ENCODE measurements at places on chromosomes 1 and 21.
A peak's percentile ranks its signal among the peaks of the same experiment; 100 is the strongest.

DNA sequence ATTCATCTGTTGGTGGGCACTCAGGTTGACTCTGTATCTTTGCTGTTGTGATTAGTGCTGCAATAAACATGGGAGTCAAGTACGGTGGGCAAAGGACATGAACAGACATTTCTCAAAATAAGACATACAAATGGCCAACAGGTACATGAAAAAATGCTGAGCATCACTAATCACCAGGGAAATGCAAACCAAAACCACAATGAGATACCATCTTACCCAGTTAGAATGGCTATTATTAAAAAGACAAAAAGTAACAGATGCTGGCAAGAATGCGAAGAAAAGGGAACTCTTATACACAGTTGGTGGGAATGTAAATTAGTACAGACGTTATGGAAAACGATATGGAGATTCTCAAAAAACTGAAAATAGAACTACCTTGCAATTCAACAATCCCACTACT is 98.9 kb downstream of the TMEM53 start:
- no peak for DNase-seq

GRCh38 chr1:27065999-27066630 is 53.5 kb upstream of the TENT5B start:
- DNase-seq, result no peak

DNA sequence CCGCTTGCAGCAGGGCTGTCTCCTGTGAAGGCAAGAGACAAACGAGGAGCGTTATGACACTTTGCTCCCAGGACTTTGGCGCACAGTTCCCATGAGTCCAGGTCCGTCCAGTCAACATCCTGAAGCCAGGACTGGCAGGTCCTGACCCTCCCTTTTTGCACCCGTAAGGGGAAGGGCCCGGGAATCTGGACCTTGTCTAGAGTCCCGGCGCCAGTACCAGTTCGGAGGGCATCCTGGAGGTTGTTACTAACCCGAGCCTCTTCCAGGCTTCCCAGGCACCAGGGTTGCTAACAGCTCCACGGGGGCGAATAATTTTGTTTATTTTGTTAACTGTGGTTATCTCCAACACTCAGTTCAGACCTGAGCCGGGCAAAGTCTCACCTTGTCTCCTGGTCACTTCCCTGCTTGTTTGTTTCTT is 682 bp upstream of the RWDD3 start:
- DNase-seq, result peak; percentile 18

DNA sequence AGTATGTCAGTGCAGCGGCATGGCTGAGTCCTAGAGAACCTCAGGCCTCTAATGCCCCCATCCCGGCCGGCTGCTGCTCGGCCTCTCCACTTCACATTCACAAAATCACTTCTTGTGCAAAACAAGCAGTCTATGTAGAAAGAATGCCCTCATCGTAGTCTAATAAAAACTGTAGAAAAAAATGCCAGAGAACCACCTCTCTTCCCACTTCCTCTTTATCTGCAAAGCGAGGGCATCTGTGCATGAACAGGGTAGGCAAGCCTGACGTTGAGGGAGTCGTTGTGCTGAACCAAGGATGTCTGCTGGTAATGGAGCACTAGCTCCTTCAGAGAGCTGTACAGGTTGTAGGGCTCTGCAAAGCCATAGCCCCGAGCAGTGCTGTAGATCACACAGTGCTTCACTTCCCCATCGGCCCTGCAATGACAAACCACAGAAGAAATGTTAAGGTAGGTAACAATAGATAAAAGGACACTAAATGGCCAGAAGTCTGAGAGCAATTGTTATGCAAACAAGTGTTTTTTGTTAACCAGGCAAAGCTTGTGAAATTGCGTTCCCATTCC is 88.9 kb downstream of the PIK3R3 start:
- no peak for DNase-seq

DNA sequence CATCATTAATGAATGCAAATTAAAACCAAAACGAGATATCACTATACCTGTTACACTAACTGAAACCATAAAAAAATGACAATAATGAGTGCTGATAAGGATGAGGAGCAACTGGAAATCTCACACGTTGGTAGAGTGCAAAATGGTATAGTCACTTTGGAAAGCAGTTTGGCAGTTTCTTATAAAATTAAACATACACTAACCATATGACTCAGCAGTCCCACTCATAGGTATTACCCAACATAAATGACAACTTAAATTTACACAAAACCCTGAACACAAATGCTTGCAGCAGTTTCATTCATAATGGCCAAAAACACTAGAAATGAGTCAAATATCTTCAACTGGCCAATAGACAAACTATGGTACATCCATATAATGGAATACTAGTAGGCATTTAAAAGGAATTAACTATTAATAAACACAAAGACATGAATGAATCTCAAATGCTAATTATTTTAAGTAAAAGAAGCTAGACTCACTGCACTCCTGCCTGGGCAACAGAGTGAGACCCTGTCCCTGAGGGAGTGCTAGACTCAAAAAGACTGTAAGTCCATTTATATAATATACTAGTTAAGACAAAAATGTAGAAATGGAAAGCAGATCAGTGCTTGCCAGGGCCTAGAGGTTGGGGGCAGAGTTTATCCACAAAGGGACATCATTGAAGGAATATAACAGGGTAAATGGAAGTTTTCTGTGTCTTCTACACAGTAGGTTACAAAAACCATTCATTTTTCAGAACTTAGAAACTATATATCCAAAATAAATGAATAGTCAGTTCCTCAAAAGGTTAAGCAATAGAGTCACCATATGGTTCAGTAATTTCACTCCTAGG is 77.4 kb downstream of the EIF4G3 start:
- no peak for DNase-seq

GRCh38 chr1:215523128-215523861 is 43.8 kb upstream of the KCTD3 start:
- DNase-seq, result no peak

- DNase-seq, result no peak
Observed at GRCh38 chr1:82268826-82269225, 468.1 kb downstream of the ADGRL2 start.

- DNase-seq, result no peak
Observed at GRCh38 chr1:151184211-151184610, 5.8 kb downstream of the VPS72 start.

DNA sequence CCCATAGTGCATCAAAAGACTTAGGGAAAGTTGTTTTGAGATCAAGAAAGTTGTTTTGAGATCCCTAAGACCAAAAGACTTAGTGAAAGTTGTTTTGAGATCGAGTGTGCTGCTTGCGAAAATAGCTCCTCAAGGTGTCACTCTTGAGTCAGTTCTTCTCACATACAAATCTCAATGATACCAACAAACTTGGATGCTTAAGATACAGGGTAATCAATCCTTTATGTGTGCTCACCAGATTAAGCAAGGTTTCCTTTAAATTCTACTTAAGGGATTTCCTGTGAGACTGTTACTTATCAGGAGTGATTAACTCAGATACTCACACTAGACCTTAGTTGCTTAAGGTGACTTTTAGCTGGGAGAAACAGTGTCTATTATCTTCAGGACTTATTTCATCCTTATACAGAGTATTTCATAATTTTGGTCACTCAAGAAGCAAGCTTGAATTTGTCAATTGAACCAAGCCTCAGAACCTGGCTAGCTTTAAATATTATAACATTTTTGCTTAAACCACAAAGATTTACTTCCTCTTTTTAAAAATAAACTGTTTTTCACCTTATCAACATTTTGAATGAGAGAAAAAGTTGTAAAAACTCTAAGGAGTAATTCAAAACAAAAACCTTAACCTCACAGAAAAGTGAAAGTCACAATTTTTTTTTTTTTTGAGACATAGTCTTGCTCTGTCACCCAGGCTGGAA is 8.0 kb upstream of the RLF start:
- DNase-seq, result peak; percentile 49

- no peak for DNase-seq
Observed at GRCh38 chr1:221263831-221264767, 384.9 kb downstream of the HLX start.

- no peak for DNase-seq
Observed at GRCh38 chr1:17550729-17551584, 11.5 kb downstream of the ARHGEF10L start.

DNA sequence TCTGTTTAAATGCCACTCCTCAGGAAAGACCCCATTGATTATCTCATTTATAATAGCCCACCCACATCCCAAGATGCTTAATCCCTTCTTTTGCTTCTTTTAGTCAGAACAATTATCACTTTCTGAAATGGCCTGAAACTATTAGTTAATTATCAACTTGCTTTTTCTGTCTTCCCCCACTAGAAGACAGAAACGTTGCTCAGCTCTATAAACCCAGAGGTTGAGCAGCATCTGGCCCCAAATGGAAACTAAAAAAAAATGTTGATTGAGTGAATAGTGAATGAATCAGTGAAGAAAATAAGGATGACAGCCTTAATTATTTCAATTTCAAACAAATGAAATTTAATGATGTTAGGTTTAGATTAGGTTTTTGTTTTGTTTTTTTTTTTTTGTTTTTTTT is 38.2 kb upstream of the PIGC start:
- DNase-seq, result no peak

GRCh38 chr1:171438441-171438840 is 46.9 kb upstream of the PRRC2C start:
- no peak for DNase-seq

DNA sequence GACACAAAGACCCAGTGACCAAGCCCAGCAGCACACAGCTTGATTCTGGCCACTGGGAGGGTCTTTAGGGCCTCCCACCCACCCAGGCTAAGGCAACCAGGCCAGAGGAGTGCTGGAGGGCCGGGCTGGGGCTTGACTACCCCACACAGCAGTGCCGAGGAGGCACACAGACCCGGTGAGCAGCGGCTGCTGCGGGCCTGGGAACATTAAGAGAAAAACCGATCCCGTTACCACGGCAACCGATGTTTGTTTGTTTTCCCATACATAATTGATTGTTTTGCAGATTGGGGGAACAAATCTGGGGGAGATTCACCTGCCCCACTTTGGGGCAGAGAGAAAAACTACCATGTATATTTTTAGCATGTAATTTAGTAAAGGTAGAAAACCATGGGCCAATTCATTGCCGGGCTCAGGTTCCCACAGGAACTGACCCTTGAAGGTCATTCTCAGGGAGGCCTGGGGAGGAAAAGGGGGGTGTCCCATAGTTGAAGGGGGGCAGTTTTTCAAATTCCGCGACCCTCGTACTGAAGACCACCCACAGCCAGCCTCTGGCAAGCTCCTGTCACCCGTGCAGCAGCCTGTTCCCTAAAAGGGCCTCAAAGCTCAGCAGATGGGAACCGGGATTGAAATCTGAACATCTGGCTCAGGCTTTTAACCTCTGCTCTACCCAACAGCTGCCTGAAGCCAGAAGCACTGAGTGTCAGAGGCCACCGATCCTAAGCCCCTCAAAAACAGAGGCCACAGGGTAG is 35.3 kb downstream of the CHD5 start:
- DNase-seq, result no peak

GRCh38 chr1:117572546-117572945 is 33.3 kb upstream of the TENT5C start:
- DNase-seq, result no peak

DNA sequence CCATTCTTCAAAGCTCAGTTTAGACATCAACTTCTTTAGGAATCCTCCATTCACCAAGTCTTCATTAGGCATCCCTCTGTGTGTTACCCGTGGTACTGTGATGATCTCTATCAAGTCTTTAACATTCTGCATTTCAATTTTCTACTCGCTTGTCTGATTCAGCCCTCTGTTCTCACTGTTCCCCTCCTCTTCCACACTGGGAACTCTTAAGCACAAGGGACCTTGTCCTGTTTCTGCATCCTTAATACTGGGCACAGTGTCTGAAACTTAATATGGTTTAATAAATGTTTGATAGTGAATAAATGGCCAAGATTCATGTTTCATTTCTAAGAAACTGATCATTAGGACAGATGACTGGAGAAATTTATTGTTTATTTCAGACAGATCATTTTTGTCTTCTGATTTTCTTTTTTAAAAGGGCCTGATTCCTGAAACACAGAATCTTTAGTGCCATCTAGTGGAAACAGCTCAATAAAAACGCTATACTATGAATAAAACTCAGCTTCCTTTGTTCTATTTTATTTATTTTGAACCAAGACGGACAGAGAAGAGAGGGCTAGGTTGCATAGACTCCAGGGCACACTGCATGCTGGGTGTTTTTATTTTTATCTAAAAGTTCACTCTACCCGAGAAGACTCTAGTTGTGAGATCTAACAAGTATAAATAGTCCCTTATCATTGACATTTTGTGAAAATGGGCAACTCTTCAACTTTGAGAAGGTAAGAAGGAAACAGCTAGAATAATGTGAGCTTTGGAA is 7.0 kb upstream of the TRIM45 start:
- no peak for DNase-seq

DNA sequence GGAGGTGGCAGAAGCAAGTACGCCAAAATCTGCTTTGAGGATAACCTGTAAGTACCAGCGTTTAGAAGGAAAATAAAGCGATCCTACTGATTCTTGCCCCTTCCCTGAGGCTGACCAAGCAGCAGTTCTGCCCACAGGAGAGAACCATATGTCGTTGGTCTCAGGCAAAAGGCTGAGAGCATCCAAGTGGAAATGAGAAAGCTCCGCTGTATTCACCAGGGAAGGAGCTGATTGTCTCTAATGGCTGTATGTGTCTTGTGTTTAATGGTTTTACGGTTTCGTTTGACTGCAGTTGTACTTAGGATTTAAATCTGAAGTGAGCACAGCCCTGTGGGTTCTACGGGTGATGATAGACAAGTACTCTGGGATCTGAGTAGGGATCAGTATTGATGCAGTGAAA is 21.9 kb downstream of the FAM3B start:
- no peak for DNase-seq

- DNase-seq, result no peak
Observed at GRCh38 chr1:90925928-90926869, 95.6 kb downstream of the ZNF644 start.

GRCh38 chr1:101389547-101389929 is 152.7 kb downstream of the S1PR1 start:
- no peak for DNase-seq

DNA sequence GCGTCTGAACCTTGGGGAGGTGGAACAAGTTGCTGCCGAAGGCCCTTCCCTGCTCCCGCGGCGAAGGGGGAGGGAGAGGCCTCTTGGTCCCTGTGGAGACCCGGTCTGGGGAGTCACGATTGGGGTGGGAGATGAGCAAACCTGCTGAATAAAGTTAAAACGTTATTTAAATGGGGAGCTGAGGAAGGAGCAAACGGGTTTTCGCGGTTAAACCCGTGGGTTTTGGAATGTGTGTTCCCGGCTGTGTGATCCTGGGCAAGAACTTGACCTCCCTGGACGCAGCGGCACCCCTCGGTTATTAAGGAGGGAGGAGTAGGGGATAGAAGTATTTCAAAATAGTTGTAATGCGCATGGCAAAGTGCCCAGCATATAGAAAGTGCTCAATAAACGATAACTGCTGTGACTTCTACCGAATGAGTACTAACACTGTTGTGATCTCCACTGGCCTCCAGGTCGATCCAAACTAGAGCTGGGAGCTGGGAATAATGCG is 3.4 kb downstream of the FAM110D start:
- DNase-seq, result no peak

- DNase-seq, result no peak
Observed at GRCh38 chr1:84146411-84147032, 2.5 kb downstream of the PRKACB start.

- DNase-seq, result no peak
Observed at GRCh38 chr1:60596791-60597750, 485.3 kb upstream of the NFIA start.

DNA sequence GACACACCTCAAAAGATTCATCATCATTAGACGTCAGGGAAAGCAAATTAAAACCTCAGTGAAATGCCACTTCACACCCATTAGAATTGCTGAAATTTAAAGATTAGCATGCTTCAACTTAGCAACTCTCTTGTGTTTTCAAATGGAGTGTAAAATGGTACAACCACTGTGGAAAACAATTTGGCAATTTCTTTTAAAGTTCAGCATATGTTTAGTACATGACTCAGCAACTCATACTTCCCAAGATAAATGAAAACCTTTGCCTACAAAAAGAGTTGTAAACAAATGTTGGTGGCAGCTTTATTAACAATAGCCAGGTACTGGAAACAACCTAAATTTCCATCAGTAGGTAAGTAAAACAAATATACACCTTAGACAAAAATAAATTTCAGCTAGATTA is 42.7 kb downstream of the ST3GAL3 start:
- DNase-seq, result no peak
